ENCODE measurements at places on chromosomes 5 and 9. TPM values are rescaled to one million over a fixed set of nuclear protein-coding genes. Genes with fewer than 3 reads are reported as not detected.

Gene IL3
- not detected for total RNA-seq

Gene ZBED3
- total RNA-seq: 1.4 TPM

Gene DPP7
- 80.4 TPM for total RNA-seq

Gene LHX6
- total RNA-seq: under 0.01 TPM

Gene MACROH2A1
- 303 TPM for total RNA-seq

Gene SH3TC2
- total RNA-seq: 7.2 TPM

Gene PCDHGA6
- under 0.01 TPM for total RNA-seq

Gene FOXD4L6
- total RNA-seq: not detected

Gene GMCL2
- not detected for total RNA-seq

Gene KLF4
- total RNA-seq: 29.0 TPM

Gene NUTM2G
- not detected for total RNA-seq

Gene CCDC112
- total RNA-seq: 5.8 TPM

Gene AGXT2
- not detected for total RNA-seq

Gene WDR38
- total RNA-seq: not detected

Gene KIF4B
- not detected for total RNA-seq

Gene CNTFR
- total RNA-seq: not detected

Data from tracheal epithelial cell (primary cell).